ENCODE measurements at places on chromosomes 2 and 18.
A peak's percentile ranks its signal among the peaks of the same experiment; 100 is the strongest.

GRCh38 chr2:236551471-236552211 is 18.0 kb upstream of the ACKR3 start:
- DNase-seq = no peak

GRCh38 chr2:10339647-10340592 is 37.2 kb downstream of the HPCAL1 start:
- no peak for DNase-seq

DNA sequence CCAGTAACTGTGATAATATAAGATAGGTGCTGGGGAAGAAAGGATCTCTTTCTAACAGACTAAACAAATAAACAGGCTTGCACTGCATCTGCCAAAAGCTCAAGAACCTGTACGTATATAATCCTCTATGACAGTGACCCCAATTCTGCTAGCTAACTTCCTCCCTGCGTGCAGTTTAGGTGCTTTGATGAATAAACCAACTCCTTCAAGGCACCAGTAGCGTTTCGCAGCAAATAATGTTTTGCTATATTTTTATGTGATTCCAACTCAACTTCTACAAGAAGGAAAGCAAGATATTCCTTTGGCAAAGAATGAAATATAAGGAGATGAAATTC is 135.5 kb upstream of the CHAC2 start:
- no peak for DNase-seq

DNA sequence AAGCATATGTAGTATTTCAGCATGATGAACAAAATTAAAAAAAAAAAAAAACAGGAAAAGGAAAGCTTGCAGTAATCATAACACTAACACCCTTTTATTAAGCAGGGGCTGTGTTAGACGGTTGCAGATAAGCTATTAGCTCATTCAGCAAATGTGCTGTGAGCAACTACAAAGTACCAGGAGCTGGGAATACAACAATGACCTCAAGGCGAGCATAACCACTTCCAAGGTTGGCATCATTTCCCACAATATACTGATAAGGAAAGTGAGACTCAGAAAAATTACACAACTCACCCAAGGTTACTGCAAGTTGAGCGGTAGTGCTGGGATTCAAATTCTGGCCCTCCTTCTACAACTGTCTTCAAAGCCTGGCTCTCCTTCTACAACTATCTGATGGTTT is 38.2 kb upstream of the ACTR3 start:
- DNase-seq = no peak

- DNase-seq = no peak
Observed at GRCh38 chr2:203909974-203910373, 26.6 kb upstream of the ICOS start.

DNA sequence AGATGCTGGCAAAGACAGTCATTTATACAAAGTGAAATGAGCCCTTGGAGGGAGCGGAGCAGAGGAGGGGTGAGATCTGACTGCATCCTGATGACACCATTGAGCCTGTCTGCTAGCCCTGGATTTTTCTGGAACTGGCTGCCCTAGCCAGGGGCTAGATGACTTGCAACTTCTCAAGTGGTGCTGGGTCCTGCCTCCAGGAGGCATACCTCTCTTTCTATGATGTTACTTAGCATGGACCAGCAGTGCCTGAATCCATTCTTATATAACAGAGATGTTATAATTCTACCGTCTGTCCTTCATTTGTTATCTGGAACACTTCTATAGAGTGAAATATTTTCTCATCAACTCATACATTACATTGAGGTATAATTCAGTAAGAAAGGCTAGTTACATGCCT is 8.5 kb upstream of the TWIST2 start:
- DNase-seq = no peak

DNA sequence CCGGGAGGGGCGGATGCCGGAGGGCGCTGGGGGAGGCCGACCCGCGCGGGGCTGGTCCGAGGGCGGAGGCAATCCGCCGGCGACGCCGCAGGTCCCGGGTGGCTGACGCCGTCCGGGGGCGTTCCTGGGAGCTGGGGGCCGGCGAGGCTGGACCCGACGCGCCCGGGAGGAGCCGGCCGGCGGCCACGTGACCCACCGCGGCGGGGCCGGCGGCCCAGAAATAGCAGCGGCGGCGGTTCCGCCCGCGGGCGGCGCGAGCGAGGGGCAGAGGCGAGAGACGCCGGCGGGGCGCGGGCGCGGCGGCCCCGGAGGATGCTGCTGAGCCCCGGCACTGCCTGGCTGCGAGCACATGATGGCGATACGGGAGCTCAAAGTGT is at the start of gene RAB31:
Gene RAB31 (plus strand): TSS at position 245 of the 377 bp plus-strand sequence. CDS start 105 bp downstream, at position 350.
- peak; percentile 60 for DNase-seq

DNA sequence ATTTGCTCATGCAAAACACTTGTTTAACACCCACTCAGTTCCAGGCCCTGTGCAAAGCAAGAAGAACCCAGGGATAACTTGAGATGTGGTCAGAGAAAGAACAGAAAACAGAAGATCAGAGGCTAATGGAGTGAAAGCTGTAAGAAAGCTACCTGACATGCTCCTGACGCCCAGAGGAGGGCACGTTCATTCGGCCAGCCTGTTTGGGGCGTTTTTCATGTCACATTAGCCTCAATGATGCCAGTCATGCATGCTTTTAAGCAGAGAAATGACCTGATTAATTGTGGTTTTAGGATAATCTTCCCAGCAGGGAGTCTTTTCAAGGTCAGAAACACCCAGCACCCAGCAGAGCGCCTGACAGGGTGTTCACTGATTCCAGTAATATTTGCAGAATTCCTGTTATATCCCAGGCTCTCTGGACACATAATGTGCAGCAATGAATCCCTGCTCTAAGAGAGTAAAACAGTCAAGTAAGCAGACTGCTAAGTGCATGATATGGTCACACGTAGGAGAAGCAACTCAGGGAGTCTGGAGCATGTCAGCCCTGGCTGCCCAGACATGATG is 320.0 kb downstream of the LRATD1 start:
- no peak for DNase-seq

DNA sequence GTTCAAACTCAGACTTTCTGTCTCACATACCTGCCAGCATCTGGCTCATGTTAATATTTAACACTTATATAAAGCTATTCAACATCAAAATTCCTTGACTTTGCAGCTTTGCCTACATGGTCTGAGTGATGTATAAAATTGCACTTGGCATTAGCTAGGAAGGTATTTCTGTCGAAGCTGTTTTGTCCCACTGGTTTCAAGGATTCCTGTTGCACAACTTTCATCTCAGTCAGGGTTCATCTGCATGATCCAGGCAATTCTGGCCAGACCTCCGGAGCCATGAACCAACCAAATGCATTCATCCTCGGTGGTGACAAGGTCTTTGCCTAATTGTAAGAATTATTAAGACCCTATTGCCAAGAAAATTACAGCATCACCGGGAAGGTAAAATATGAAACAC is 185.4 kb downstream of the ZEB2 start:
- DNase-seq = no peak

- no peak for DNase-seq
Observed at GRCh38 chr2:104736026-104736425, 117.9 kb upstream of the POU3F3 start.

- DNase-seq = peak; percentile 12
Observed at GRCh38 chr2:80073134-80073561, 231.4 kb downstream of the LRRTM1 start.

DNA sequence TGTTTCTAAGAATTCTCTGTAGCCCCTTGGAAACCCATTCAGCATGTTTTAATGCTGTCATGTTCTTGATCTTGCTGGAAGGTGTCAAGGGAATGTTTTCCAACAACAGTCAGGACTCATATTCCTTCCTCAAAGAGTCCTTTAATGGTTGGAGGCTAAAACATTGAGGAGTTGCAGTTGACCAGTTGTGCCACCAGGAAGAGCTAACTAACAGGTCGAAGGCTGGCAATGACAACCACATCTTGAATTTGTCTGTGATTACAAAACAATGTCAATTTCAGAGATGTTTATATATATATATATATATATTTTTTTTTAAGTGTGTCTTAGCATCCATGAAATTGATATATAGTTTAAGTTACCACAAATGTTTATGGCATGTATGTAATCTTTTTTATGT is 151.5 kb downstream of the INO80D start:
- peak; percentile 22 for DNase-seq

- no peak for DNase-seq
Observed at GRCh38 chr2:238728330-238729260, 119.3 kb upstream of the TWIST2 start.

GRCh38 chr2:43838560-43839267 is at the start of the genes ABCG5 and ABCG8:
Gene ABCG5, minus strand, starts transcription at chr2:43838839. Its CDS starts 160 bp downstream, at chr2:43838679.
Gene ABCG8, plus strand, starts transcription at chr2:43838971. Its CDS starts 83 bp downstream, at chr2:43839054.
- no peak for DNase-seq

GRCh38 chr2:174759381-174760065 is 4.7 kb downstream of the CHRNA1 start:
- no peak for DNase-seq

- no peak for DNase-seq
Observed at GRCh38 chr2:192236136-192236535, 41.4 kb upstream of the TMEFF2 start.

DNA sequence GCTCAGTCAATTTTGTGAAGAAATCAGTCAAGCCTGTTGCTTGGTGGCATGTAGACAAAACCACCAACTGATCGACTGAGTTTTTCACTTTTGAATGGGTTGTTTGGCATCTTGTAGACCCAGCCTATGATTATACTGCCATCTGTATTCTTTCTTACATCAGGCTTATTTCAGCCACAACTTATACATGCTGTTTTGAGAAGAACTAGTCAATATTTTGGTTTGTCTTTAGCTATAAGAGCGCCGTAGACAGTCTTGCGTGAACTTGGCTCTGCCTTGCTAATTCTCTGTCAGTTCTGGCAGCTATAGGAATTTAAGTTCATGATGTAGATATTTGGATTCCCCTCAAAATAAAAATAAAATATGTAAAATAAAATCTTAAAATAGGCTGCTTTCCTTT is 742.0 kb upstream of the FANCL start:
- no peak for DNase-seq

DNA sequence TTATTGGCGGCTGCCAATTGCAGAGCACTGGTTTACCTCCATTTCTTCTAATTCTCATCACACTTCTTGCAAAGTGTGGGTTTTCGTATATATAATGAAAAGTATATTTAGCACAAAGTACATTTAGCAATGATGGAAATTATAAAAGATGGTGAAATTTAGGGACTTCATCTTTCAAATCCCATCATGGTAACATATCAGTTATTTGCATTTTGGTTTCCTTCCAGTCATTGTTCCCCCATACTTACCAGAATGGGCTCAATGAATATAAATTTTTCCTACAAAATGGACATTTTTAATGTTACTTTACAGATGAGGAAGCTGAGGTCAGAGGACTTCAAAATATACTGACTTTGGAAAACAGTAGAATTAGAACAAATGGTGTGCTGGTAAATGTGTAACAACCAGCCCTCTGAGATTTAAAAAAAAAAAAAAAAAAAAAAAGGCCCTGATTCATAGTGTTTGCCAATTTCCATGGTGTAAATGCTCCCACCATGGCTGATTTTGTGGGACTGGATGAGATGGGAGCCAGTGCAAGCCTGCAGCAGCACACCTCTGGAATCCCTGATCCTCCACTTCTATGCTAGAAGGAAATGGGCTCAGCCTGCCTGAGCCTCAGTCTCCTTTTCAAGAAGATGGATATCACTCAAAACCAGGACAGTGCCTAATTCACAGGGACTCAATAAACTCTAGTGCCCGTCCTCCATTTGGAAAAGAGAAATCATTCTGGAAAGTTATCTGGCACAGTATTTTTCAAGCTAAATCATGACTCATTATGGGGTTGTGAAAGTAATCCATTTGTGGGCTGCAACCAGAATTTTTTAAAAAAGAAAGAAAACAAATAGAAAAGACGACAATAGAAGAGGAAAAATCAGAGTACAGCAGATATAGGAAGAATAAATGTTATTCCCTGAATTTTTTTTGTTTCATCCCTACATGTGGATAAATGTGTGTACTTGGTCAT is 34.0 kb downstream of the LBH start:
- no peak for DNase-seq

DNA sequence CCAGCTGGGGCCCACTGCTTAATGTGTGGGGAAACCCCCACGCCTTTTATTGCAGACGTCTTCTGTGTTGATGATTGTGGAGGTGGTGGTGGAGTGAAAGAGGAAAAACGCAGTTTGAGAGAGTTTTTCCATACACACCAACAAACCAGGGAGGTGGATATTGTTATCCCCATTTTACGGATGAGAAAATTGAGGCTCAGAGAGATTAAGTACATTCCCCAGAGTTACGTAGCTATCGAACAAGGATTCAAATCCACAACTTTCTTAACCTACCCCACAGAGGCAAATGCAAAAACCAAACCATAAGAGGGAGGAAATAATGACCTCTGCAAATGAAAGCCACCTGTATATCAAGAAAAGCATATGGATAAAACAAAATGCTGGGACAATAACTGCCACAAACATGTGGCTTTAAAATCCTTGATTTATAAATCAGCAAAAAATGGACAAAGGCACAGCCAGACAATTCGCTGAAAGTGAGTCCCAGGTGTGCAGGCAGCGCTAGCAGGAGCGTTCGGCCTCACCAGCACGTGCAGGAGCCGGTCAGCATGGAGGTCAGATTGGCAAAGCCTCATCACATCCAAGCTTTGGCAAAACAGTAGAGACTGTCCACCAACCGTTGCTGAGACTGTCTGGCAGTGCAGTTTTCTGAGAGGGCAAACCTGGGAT is 12.6 kb upstream of the RAB17 start:
- no peak for DNase-seq

GRCh38 chr2:239296020-239296932 is 104.5 kb downstream of the HDAC4 start:
- no peak for DNase-seq

GRCh38 chr2:235263205-235264120 is 230.4 kb upstream of the AGAP1 start:
- DNase-seq = no peak

- DNase-seq = no peak
Observed at GRCh38 chr2:38336621-38337020, 40.5 kb downstream of the ATL2 start.

- no peak for DNase-seq
Observed at GRCh38 chr18:71249791-71250190, 960.9 kb downstream of the SOCS6 start.

GRCh38 chr2:14632133-14632936 is at the start of gene LRATD1:
Gene LRATD1, plus strand, starts transcription at chr2:14632717. Its CDS starts 1,263 bp downstream, at chr2:14633980.
- no peak for DNase-seq
